ENCODE measurements at places on chromosomes 2 and 18. TPM values are rescaled to one million over a fixed set of nuclear protein-coding genes. Genes with fewer than 3 reads are reported as not detected.

GRCh38 chr2:184357033-184357432 lies 241.3 kb upstream of the ZNF804A start:
- H3K27ac ChIP-seq = no peak overlapping the region
- H3K27me3 ChIP-seq = no peaks in the 10 kb centered on the region
- no peak overlapping the region for H3K4me3 ChIP-seq
- no peaks in the 10 kb centered on the region for H3K4me1 ChIP-seq
- DNase-seq = no peak

DNA sequence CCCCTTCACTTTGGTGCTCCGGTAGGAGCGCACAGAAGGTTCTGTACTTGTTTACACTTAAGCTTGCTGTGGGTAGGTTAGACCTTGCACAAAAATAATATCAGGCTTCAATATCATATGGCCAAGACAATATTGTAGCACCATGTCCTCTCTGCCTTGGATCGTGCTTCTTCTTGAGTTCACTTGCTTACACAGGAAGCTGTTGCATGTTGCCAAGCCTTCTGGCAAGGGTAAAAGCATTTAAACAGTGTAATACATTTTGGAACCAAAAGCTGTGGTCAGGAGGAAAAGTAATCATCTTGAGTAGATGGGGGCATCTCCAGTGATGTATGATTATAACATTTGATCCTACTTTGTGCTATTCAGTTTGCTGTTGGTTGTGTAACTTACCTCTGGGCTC lies 197.5 kb downstream of the LTBP1 start:
- DNase-seq = peak; percentile 60
- H3K4me3 ChIP-seq = no peak overlapping the region
- peaks cover 17% of the 10 kb centered on the region for H3K4me1 ChIP-seq
- H3K36me3 ChIP-seq = peaks cover 7% of the 10 kb centered on the region
- no peaks in the 10 kb centered on the region for H3K27me3 ChIP-seq

DNA sequence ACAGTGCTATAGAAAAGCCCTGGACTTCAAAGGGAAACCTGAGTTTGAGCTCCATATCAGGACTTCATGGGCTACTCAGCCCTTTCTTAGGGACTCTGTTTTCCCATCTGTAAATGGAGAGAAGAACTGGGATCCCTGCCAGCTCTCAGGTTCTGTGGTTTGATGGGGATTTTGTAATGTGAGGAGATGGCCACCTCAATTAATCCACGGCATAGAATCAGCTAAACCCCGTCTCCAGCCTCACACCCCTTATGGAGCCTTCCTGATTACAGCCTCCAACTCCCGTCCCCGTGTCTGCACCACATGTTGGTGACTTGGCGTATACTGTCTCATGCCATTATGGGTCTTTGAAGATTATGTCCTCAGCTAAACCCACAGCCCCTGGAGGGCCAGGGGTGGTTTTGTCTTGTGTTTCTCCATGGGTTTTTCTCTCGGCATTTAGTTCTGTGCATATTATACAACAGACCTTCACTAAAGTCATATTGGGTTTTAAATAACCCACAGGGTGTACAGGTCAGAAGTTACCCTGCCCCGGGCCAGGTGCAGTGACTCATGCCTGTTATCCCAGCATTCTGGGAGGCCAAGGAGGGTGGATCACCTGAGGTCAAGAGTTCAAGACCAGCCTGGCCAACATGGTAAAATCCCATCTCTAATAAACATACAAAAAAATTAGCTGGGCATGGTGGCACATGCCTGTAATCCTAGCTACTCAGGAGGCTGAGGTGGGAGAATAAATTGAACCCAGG lies 63.8 kb upstream of the PPP1CB start:
- no peaks in the 10 kb centered on the region for H3K36me3 ChIP-seq
- no peak overlapping the region for H3K27ac ChIP-seq
- no peaks in the 10 kb centered on the region for H3K27me3 ChIP-seq
- DNase-seq = no peak

Gene VIL1
- not detected for total RNA-seq

Gene TNS1
- total RNA-seq = 219 TPM
